ENCODE measurements at places on chromosomes 2 and 18.

- no peak for DNase-seq
These were observed 85.2 kb downstream of the GLI2 start for GRCh38 chr2:120820953-120821279.

DNA sequence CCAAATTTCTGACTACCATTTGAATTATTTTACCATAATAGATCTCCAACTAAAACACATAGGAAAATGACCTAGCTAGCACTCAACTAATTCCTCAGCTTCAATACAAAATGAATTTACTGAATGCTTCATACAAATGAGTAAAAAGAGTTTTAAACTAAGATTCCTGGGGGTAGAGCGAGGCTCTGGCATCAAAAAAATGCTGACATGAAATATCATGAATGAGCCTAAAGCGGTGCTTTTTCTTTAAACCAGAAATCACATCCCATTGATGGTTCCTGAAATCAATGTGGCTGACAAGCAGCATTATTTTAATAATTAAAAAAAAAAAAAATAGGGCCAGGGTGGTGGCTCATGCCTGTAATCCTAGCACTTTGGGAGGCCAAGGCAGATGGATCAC, 32.1 kb downstream of the WDR33 start:
- DNase-seq = no peak

DNA sequence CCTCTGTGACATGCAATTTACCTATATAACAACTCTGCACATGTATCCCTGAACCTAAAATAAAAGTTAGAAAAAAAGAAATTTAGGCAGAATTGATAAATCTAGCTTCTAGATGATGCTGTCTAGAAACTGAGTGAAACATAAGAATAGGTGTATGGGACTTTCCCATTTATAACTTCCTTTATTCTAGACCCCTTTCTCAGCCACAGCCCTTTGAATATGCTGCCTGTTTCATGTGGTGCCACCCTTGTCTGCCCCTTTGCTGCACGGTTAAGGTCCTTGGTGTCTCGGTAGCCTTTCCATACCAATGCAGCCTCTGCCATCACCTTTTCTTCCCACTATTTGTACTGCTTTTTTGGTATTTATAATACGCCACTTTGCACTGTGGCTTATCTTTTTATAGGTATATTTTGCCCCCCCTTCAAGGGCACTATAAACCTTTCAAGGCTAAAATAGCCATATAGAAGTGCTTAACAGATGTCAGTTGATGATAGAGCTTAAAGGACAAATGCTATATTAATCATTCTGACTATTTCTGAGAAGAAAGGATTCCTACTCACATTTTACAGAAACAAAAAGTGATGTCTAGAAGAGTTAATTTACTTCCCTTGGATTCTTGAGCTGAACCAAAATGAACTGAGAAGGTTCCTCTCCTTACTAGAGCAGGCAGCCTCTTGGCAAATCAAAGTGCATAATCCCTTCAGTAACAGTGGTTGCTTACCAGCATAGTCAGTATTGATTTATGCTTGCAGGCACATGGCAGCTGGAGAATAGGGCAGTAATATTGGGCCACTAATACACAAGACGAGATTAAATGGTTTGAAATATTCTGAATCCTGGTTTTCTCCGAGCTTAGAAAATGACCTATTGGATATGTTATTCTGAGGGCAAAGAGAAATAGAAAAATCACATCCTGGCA, 88.1 kb upstream of the CYP26B1 start:
- no peak for DNase-seq

GRCh38 chr2:180678625-180678972, 301.8 kb upstream of the UBE2E3 start:
- DNase-seq = no peak

DNA sequence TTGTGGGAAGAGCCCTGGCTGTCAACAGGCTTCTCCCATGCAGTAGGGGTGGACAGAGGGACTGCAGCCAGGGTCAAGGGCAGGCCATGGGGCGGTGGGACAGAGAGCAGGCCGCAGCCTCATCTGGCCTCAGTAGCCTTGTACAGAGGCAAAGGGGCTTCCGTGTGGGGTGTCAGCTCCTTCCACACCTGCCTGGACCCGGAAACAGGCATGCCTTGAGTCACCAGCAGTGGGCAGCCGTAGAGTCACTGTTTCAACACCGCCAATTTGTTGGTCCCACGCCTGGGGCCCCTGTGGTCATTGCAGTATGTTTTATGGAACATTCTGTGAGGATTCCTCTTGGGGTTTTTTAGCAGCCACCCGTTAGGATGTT, 173.0 kb downstream of the SMAD7 start:
- no peak for DNase-seq

- no peak for DNase-seq
These were observed 25.3 kb downstream of the SCG2 start for GRCh38 chr2:223576873-223577272.

DNA sequence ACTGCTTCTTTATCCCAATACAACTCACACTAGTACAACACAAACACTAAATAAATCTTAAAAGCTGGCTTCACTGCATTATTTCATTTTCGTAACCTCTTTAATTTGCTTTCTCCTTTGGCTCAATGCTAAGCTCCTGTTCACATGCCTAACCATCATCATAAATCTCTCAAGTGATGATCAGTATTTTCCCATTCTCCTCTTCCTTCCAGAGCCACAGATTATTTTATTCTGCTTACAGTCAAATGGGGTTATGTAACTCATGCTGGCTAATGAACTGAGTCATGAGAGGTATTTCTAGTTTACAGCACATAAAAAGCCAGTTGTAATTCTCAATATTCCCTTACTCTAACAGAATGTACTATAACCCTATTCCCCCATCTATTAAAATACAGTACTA, 350.4 kb upstream of the ZC3H15 start:
- DNase-seq = no peak

DNA sequence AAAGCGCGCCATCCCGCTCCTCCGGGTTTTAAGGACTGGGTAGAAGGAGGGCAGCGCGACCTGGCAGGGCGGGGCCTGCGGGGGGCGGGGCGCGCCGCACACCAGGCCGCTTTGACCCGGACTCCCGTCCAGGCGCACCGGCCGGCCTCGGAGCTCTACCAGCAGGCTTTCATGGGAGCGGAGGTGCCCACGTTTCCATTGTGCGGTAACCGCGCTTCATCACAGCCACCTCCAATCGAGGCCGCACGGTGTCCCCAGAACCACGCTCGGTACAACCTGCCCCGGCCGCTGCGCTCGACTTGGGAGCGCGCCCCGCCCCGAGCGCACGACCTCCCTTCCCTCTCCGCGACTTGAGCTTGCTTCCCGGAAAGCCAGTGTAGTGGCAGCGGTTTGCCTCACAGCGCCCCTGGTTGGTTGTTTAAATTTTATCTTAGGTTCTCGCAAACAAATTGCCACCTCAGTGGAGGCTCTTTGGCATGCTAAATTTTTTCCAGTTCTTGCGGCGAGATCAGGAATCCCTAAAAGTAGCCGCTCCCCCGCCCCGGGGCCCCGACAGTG, 280 bp upstream of the CYP1B1 start:
- no peak for DNase-seq

- DNase-seq = no peak
These were observed 35.7 kb upstream of the POLE4 start for GRCh38 chr2:74922592-74923227.

- no peak for DNase-seq
These were observed 31.1 kb upstream of the SPAG16 start for GRCh38 chr2:213253162-213253561.

GRCh38 chr18:3710712-3711301, 260.8 kb downstream of the TGIF1 start:
- DNase-seq = no peak

- DNase-seq = no peak
These were observed 361.0 kb upstream of the NT5C1B start for GRCh38 chr2:18950361-18950851.

DNA sequence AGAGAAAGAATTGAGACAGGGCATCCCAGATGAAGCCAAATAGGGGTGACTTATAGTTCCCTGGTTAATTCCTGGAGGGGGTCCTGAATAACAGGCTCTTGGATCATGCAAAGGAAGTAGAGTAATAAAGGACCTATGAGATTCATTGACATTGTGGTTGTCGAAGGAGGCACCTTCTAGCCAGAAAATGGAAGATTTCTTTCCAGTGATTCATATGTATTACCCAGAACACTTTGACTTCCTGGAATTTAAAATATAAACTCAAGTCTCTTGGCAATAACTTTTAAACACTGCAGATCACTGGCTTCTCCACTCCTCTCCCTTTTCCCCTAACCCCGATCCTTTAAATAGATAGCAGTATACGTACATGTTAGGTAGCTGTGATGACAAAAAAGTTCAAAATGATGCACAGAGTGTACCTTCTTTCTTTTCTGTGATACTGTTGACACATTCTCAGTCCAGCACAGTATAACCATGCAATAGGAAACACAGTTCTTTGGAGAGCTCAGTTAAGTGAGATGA, 211.8 kb downstream of the LTBP1 start:
- DNase-seq = no peak

All from CD4-positive, alpha-beta memory T cell (primary cell).